ENCODE measurements at places on chromosomes 1 and 21.

DNA sequence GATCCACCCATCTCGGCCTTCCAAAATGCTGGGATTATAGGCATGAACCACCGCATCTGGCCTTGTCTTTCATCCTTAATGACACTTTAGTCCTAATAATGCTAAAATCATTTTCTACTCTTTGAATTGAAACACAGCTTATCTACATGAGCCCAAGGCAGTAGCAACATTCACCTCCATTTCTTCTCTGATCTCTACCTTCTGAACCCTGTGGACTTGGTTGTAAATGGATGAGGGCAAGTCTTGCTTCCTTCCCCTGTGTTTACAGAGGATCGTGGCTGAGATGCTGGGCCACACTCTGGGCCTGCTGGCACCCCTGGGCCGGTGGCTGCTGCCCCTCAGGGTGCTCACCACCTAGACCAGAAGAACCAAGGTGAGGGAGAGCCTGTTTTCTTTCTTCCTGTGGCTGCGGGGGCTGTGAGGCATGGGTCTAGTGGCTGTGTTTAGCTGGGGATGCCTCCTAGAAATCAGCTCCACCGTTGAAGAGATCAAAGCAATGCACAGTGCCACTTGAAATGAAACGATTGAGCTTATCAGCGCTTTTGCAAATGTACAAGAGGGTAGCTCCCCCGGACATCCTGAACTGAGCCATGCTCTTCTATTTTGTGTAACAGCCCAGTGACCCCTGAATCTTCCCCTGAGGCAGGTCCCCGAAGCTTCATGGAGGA is 32.2 kb upstream of the LGALS8 start:
- DNase-seq: no peak

GRCh38 chr1:56080123-56080522 is 499.2 kb downstream of the PLPP3 start:
- DNase-seq: no peak

DNA sequence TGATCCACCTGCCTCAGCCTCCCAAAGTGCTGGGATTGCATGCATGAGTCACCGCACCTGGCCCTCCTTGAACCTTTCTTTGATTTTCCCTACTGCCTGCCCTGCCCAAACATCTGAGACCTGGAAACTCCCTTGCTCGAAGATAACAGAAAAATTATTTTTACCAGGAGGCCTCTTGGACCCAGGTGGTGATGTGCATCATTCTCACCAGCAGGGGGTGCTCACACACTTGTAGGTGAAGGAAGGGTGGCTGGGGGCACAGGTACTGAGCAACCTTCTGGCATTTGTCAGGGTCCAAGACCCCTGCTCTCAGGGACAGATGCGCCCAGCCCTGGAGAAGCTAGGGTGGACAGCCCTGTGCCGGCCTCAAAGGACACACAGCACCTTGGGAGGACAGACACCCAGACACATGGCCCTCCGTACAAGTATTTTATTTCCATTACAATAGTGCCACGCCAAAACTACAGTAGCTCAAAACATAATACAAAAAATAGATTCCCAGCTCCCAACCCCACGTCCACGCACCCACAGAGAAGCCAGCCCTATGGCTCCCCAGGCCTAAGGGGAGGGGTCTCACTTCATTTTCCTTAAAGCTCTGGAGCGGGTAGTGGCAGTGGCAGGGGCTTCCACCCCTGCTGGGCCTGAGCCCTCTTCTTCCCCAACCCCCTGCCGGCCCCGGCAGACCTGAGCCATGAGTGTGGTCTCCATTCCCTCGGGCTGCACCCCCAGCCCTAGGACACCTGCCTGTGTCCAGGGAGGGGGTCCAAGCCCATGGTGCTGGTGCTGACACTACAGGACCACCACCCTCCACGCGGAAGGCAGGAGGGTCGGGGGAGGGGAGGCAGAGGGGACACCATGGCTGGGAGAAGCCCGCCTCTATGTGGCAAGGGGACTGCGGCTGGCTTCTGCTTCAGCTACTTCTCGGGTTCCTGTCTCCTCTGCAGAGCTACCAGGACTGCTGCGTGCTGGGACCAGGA is 40.4 kb upstream of the EIF4G3 start:
- peak; percentile 78 for DNase-seq

DNA sequence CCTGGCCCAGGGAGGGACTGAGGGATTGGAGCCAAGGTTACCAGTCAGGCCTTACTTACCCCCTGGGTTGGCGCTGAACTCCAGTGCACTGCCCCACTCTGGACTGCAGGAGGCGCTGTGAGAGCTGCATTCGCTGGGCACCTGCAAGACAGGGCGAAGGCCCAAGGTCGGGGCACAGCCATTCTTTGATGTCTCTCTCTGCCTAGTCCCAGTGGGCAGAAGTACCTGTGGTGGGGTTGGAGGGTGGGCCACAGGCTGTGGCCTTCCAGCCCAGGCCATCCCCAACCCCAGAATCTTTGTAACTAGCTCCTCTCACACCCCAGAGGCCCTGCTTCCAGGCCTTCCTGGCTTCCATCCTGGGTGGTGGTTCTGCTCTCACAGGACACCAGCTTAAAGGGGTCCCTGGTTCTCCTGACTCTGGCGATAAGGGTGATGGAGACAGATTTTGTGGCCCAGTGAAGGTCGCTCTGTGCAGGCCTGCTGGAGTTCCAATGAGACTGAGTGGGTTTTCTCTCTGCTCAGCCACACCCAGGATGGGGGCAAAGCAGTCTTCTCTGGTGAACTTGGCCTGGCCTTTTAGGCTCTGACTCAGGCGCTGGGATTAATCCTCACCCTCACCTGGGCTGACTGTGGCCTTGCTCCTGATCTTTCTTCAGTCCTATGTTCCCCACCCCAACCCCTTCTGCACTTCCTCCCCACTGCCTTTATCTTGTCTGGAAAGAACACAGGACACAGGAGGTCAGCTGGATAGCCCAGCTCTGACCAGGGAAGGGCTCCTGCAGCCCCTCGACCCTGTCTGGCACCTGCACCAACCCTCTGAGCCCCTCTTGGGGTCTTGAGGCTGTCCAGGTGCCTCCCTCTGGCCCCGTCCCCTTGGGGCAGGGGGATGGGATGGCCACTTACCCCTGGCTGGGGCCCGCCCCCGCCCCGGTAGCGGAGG is 954 bp downstream of the MYOG start:
- peak; percentile 52 for DNase-seq

- DNase-seq: no peak
Observed at GRCh38 chr1:44061857-44062256, 30.6 kb upstream of the SLC6A9 start.

DNA sequence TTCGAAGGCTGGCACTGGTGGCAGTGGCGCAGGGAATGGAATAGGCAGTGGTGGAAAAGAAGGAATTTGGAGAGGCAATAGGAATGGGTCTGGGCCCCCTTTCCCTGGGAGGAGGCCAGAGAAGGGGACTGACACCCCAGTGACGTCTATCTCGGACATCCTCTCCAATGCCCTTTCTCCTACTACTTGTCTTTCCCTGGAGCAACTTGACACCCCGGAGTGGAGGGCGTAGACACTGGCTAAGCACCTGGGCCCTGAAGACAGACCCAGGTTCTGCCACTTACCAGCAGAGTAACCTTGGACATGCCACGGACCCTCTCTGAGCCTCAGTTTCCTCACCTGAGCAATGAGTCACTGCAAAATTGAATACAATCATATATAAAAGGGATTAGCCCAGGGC is 86.8 kb downstream of the CAMK2N1 start:
- no peak for DNase-seq

DNA sequence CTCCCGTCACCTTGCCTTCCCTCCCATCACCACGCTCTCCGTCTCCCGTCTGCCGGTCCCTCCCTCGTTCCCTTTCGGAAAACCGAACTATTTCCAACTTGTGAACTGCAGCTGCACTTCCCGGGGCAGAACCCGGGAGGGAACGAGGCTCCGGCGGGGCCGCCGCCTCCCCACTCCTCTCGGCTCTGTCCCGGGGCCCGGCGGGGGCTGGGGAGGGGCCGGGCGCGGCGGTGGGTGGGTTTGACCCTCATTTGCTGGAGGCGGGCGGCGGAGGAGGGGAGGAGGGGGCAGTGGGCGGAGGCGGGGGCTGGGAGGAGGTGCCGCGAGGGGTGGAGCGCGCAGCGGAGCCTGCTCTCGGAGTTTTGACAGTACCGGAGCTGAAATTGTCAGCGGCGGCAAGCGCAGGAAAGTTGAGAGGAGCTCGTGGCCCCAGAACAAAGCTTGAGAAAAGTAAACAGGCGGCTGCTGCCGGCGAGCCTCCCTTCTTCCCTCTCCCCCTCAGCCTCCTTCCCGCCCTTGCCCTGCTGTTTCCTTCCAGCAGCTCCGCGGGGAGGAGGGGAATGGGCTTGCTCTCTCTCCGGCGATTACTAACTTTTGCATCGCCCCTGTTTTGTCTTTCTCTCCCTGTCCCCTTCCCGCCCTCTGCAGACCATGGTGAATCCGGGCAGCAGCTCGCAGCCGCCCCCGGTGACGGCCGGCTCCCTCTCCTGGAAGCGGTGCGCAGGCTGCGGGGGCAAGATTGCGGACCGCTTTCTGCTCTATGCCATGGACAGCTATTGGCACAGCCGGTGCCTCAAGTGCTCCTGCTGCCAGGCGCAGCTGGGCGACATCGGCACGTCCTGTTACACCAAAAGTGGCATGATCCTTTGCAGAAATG is 2.9 kb downstream of the LMO4 start:
- peak; percentile 85 for DNase-seq

- DNase-seq: no peak
Observed at GRCh38 chr1:81254560-81254959, 546.2 kb upstream of the ADGRL2 start.

DNA sequence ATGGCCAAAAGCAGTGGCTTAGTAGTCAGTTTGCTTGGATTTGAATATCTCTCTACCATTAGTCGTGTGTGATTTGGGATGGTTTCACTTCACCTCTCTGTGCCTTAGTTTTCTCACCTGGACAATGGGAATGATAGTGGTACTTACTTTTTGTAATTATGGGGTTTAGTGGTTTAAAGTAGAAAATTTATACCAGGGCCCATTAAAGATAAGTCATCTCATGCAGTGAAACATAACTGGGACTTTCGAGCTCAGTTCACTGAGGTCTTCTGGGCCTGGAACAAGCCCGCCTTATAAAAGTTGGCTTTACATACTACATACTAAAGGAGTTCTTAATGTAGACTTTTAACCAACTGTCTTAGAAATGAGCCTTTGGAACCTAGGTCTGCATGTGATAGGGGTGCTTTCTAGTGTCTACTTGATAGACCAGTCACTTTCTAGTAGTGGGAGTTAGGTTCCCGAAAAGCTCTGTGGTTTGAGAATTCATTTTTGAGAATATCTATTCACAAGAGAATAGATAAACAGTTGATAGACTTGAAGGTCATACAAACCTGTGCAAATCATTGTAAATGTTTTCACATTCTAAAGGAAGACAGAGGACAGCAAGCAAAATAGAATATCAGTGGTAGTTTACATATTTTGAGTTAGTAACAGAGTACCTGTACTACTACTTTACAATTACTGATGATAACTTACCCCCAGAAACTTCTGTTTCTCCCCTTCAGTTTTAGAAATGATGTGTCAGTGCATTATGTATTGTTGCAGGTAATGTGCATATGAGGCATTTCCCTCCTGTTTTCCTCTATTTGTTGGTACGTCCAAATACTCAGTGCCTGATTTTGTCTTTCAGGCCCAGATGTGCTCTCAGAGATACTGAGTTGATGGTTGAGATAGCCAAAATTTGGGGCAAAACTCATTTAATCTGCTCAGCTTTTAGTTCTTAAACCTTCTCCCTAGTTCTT is 48.0 kb downstream of the DYRK1A start:
- no peak for DNase-seq

GRCh38 chr1:84726593-84727499 is 36.6 kb upstream of the SSX2IP start:
- no peak for DNase-seq

DNA sequence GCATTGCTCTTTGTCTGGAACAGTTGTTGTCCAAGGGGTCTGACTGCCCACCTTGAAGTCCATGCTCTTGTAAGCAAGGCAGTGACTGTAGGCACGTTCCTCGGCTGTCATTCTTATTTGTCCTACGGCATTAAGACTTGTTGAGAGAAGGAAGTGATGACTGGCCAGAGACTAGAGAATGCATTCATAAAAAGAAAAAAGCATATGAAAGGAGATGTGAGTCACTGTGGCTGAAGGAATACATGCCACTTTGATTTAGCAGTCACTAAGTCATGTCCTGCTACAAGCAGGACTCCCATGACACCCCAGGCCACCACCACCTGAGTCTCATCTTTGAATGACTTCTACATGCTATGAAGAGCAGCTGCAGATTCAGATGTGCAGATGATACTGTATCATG is 50.5 kb downstream of the CNN3 start:
- DNase-seq: no peak

GRCh38 chr1:29515170-29515955 is 279.0 kb downstream of the PTPRU start:
- DNase-seq: peak; percentile 11

DNA sequence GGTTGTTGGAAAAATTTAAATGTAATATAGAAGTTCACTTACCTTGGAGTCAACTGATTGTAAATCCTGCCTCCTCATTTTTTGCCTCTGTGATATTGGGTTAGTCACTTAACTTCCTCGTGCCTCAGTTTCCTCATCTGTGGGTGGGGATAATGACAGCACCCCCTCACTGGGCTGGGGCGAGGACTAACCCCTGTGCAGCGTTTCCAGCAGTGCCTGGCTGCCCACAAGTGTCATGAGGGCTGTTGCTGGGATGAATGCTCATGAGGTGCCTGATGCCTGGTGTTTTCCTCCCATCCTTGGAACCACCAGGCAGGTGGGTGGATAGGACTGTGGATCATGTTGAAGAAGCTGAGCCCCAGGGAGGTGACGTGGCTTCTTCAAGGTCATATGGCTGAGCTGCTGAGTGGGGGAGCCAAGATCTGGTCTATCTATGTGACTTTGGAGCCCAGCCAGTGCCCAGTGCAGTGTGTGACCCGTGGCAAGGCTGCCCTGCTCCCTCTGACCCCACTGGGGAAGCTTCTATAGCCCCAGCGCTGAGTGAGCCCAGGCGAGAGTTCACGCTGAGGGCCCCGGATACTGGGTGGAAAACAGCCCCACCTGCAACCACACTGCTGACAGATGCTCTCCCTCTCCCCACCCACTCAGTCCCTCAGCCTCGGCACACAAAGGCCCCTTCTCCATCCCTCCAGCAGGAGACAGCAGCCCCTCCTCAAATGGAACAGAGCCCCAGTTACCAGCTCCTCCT is 446.0 kb downstream of the PTPRU start:
- DNase-seq: peak; percentile 27

DNA sequence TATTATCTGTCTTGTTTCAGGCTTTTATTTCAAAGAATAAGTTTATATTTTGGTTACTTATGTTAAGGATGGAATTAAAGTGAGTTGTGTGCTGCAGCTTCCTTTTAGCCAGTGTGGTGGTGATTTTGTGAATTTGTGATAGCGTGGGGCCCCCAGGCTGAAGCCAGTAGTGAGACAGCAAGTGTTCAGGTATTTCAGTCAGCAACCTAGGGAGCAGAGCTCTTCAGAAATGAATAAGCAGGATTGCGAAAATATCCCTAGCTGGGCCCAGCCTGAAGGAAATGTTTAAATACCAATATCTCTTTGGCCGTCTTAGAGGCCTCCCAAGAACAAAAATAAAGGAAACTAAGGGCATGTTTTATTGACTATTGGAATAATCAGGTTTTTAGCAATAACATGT is 150.8 kb upstream of the C1orf105 start:
- DNase-seq: no peak

GRCh38 chr1:228342627-228343190 is 63.9 kb downstream of the TRIM11 start:
- no peak for DNase-seq

Data from activated CD8-positive, alpha-beta memory T cell treated with anti-CD3 and anti-CD28 coated beads, Interleukin-2, amount 10 ng/mL, durations not matched to agents 7 days and 5 days (primary cell).